ENCODE measurements at places on chromosomes 2 and 18.

DNA sequence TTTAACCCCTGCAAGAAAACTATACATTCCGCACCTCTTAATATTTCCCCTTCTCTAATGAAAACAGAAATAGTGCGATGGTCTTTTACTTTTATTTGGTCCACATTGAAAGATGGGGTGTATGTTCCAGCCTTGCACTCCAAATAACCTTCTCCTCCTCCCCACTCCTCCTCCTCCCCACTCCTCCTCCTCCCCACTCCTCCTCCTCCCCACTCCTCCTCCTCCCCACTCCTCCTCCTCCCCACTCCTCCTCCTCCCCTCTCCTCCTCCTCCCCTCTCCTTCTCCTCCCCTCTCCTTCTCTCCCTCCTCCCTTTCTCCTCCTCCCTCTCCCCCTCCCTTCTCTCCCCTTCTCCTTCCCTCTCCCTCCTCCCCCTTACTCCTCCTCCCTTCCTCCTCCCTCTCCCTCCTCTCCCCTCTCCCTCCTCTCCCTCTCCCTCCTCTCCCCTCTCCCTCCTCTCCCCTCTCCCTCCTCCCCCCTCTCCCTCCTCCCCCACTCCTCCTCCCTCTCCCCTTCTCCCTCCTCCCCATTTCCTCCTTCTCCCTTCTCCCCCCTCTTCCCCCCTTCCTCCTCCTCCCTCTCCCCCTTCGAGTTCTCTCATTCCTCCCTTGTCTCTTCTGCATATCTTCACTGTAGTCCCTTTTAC, 70.4 kb downstream of the ZNF532 start:
- DNase-seq = no peak

GRCh38 chr2:160423126-160423525, 70.5 kb downstream of the RBMS1 start:
- DNase-seq = no peak

- DNase-seq = no peak
Measured at GRCh38 chr2:96920801-96921560, 51.1 kb upstream of the SEMA4C start.

DNA sequence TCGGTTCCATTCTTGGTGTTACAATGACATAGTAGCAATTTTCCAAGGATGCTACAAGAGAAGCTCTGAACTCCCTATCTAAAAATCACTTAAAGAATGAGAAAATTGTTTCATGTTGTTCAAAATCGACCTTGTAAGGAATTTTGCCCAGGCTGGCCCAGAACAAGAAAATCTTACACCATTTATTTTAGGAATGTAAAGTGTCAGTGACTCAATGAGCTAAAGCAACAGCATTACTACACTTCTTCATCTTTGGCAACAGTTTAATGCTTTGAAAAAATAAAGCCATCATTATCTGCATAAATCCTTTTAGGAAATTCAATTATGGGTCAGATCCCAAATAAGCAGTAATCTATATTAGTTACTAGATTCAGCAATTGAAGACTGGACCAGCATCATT, 38.6 kb downstream of the SLC25A12 start:
- peak; percentile 65 for DNase-seq

- no peak for DNase-seq
Measured at GRCh38 chr2:82340578-82341053, 2036.1 kb upstream of the LRRTM1 start.

GRCh38 chr18:35026407-35027061, 14.7 kb upstream of the MAPRE2 start:
- no peak for DNase-seq

DNA sequence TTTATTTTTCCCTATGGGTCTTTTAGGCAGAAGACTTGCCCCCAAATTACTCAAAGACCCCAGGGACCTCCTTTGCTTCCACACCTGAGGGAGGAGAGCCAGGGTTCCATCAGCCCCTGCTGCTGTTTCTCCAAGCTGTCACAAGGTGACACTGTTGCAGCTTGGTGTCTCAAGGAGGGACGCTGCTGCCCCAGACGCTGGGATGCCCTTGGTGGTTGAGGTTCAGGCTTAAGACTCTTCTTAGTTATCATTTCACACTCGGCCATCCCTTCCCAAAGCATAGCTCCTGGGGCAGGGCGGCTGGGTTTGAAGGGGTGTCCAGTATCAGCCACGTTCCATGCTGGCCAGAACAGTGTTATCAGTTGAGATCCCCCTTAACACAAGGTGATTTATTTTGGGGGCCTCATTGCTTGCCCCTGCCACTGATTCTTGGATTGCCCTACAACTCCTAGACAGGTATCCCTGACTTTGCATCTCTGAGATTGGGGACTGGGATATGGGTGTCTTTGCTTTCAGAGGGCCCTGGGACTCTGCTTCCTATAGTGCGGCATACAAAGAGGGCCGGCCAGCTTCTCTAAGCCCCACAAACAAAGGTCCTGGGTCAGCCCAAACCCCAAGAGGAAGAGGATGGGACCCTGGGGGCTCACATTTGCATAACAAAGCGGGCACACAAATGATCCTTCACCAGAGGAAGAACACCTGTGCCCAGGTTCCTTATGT, 22.7 kb downstream of the GPR55 start:
- DNase-seq = peak; percentile 62

DNA sequence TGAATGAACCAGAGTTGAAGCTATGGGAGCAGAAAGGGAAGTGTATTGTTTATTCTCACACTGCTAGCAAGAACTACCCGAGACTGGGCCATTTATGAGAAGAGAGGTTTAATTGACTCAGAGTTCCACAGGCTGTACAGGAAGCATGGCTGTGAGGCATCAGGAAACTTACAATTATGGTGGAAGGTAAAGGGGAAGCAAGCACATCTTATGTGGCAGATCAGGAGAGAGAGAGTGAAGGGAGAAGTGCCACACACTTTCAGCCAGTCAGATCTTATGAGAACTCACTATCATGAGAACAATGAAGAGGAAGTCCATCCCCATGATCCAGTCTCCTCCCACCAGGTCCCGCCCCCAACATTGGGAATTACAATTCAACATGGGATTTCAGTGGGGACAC, 383.2 kb upstream of the SLC14A2 start:
- no peak for DNase-seq

DNA sequence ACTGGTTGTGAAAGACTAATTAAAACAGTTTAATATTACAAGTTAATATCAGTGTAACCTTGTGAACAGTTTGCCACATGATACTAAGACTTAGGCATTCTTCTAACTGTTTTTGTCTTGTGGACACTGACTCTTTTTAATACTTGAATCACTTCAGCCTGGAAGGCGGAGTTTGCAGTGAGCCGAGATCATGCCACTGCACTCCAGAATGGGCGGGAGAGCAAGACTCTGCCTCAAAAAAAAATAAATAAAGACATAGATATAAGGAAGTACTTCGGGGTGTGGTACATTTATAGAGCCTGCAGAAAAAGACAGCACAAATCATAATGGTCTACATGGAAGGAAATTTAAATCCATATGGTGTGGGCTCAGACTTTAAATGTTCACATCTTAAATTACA, 300.4 kb upstream of the NETO1 start:
- no peak for DNase-seq

DNA sequence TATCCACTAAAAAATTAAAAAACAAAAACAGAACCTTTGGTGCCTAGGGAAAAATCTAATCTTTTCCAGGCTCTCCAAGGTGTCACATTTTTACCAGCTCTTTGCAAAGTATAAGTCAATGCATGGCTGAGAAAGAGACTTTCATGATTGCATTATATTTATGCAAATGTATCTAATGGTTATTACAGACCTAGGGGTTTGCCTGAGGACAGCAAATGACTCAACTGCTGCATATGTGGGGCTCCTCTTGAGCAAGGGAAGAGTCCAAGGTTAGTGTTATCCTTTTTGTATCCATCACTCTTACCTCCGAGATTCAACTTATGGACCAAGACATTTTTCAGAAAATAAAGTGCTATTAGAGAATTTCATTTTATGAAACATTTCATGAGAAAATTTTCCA, 33.9 kb upstream of the RMP24 start:
- peak; percentile 48 for DNase-seq

- no peak for DNase-seq
Measured at GRCh38 chr2:75327334-75327733, 128.0 kb upstream of the TACR1 start.

- DNase-seq = no peak
Measured at GRCh38 chr2:24107-24506, 22.2 kb downstream of the FAM110C start.

DNA sequence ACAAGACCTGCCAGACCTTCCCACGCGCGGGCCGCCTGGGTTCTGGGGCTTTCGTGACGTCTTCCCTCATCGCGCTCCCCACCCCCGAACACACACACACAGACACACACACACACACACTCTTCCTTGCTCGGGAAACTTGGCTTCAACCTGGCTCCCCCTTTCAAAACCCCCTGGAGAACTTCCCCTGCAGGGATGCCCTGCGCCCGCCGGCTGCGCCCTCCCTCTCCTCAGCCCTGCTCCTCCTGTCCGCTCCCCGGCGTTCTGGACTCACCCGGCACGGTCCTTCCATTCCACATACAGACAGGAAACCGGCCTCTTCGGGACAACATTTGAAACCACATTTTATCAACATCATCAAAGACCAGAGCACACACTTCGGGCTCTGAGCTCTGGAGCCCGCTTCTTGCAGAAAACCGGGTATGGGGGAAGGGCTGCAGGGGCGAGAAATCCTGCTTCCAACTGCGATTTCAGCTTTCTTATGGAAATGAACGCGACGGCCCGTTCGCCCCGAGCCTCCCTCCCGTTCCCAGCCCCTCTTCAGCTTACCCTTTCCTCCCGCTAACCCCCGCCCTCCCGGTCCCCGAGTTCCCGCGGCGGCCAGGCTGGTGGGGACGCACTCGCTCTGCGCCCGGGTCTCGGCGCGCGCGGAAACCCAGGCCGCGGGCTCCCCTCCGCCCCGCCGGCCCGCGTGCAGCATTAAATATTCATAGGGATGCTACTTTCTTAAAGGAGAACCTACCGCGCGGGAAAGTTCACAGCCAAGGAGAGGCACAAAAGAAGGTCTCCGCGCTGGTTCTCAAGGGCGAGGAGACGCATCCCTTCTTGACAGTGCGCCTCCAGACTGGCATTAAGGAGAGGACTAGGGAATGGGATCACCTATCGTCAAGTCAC, 18.3 kb downstream of the POU3F3 start:
- no peak for DNase-seq

GRCh38 chr18:79208906-79209305, 139.7 kb downstream of the ATP9B start:
- DNase-seq = no peak

GRCh38 chr2:105104208-105104731, 66.4 kb downstream of the MRPS9 start:
- peak; percentile 54 for DNase-seq

DNA sequence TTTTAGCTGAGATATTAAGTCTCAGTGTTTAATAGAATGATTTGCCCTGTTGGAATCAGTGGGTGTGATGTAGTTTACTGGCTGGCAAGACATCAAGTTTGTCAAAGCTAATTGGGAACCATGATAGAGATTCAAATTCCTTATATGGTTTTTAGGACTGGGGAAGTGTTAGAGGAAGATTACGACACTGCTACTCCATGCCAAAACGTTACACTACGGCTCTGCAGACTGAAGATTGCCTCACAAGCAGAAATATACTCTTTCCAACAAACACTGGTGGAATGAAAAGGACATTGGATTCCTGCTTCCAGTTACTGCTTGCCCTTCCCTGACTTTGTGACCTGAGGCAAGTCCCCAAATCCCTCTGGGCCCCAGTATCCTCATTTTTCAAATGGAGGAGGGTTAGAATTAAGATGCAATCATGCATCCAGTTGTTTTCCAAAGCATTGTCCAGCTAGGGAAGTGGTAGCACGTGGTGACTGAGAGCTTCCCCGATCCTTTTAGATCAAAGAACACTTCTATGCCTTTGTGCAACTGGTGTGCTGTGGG, 147.6 kb downstream of the CDC42EP3 start:
- DNase-seq = peak; percentile 85

- no peak for DNase-seq
Measured at GRCh38 chr2:98869870-98870269, 66.2 kb downstream of the CRACDL start.

- peak; percentile 42 for DNase-seq
Measured at GRCh38 chr2:6866275-6866671, 566 bp upstream of the CMPK2 start.

DNA sequence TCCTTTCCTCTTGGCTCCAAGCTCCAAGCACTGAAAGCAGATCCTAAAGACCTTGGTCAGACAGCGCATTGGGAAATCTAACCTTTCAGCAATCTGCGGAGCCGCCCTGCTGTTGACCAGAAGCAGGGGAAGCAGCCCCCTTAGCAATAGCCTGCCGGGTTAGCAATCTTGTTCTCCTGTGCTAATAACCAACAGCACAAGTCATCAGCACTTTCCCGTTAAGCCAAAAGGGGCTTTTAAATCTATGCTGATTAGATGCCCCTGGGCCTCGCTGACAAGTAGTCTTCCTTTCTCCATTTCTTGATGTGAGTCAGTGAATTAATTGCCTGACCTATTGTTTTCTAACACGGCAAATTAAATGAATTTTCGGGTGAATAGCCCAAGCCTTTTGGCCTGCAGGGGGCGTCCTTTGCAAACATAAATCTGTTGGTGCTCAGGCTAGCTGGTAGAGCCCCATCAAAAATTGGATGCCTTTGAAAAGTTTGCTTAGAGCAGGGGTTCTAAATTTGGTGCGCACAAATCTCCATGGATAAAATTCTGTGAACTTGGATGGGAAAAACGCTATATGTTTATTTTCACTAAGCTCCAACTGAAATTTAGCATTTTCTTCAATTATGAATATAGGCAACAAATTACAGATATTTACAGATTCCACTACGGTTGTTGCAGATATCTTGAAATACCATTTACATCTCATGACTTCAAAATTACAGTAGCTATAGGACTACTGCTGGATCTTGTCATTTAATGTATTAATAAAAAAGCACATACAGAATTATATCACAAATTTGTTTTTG, 24.6 kb downstream of the MAIP1 start:
- DNase-seq = peak; percentile 82
